Amniotic stem cell (primary cell): ENCODE measurements at places on chromosomes 11 and 22.

DNA sequence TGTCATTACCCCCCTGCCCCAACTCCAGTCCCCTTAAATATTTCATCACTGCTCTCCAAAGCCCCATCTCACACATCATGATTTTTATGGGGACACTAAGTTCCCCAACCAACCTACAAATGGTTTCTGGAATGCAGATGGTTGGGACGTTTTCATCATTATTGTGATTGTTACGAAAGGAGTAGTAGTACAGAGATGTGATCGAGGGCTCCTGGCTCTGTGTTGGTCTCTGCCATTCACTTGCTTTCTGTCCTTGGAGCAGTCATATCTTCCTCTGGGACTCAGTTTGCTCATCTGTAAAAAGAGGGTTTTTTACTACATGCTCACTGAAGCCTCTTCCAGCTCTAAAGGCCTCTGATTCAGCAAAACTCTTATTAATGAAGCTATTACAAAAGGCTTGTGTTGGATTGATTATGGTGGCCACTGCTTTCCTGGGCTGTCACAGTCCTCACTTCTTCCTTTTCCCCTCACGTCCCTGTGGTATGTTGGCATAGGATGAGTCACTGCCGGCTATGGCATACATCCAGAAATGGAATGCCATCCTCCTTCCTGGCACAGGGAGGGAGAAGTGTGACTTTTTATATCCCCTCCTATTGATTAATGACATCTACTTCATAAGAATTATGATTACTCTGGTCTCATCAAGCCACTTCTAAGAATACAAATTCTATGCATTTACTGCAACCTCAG is 593.7 kb downstream of the METTL15 start:
- no peak for DNase-seq

GRCh38 chr11:69394869-69395246 is 86.6 kb upstream of the LINC01488 start:
- no peak for DNase-seq

DNA sequence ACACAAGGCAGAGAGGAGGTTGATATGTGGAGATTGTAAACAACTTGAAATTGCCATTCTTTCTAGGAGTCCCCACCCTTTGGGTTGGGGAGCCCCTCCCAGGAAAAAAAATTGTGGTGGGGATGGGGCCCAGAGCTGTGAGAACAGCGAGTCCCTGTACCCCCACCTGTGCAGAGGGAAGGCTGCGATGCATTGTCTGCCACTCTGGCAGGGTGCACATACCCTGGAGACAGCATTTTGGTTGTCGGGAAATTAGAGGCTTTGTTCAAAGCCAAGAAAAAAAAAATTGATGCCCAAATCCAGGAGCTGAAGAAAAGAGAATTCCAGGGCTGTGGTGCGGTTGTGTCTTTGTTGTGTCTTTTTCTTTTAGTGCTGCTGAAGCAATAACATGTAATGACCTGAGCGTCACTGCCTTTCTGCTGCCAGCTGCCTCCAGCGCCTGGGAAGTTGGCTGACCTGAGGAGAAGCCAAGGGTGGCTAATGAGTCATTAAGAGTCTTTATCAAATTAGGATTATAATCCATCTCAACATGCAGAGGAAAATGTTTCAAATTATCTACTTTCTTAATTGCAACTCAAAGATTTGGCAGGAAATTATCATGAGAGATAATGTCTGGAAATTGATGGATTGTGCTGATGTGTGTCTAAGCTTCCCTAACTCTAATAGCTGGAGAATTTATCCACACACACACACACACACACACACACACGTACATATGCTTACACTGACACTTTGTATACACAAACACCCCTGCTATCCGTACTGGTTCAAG is 8.0 kb upstream of the PKNOX2 start:
- no peak for DNase-seq

DNA sequence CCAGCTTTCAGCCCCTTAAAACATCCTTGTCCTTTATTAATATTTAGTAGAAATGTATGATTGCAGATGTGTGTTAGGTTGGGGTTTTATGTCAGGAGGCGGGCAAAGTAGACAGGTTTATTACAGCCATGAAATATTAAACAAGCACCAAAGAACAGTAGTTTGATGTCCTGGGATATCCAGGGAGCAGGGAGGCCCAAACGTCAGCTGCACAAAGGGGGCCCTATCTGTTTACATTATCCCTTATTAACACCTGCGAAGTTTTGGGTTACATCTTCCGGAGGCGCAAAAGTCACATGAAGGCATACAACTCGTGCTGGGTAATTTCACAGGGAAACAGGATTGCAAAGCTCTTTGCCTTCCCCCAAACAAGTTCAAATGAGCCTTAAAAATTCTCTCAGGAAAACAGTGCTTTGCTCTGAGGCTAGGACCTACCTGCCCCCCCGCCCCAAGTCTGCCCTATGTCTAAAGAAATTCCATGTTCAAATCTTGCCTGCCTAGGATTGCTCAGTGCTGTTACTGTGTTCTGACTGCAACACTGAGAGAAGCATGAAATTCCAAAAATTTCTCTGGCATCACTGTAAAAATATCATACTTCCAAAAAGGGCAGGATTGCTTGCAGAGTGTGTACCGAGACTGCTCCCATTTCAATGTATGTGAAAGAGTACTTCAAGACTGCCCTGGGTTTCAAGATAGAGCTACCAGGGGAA is 8.9 kb downstream of the MN1 start:
- no peak for DNase-seq

DNA sequence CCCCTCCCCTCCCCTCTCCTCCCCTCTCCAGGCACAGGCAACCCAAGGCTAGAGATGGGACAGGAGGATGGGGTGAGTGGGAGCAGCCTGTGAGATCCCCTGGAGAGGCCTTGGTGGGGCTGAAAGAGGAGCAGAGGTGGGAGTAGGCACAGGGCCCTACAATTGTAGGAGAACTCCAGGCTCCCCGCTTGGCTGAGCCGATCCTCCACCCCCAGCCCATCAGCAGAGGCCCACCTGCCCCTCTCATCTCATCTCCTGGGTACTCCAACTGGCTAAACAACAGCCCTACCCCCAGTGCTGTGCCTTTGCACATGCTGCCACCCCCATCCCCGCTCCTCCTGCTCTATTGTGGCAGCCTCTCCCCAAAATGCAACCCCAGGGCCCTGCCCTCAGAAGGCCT is 52.0 kb upstream of the A4GALT start:
- no peak for DNase-seq

- no peak for DNase-seq
These were observed 435.6 kb upstream of the LRRC4C start for GRCh38 chr11:41895081-41895480.

DNA sequence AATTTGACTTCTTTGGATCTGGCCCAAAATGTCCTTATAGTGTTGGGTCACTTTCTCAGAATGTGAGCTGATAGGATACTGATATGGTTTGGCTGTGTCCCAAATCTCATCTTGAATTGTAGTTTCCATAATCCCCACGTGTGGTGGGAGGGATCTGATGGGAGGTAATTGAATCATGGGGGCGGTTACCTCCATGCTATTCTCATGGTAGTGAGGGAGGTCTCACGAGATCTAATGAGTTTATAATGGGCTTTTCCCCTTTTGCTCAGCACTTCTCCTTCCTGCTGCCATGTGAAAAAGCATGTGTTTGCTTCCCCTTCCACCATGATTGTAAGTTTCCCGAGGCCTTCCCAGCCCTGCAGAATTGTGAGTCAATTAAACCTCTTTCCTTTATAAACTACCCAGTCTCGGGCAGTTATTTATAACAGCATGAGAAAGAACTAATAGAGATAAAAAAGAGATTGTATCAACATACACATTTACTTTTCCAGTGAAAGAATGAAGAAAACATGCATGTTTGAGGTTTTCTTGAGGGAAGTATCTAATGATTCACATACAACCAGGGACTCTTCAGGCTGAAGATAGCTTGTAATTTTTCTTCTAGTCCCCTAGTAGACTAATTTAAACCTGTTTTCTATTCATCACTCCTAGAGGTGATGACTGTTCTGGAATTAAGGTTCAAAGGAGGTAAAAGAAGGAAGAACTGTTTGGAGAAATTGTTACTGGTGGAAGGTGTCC is 17.3 kb upstream of the CSTF3 start:
- no peak for DNase-seq

GRCh38 chr11:26199331-26200095 is 132.4 kb upstream of the ANO3 start:
- DNase-seq: no peak

GRCh38 chr22:19105456-19105855 is 16.8 kb downstream of the DGCR2 start:
- DNase-seq: no peak

DNA sequence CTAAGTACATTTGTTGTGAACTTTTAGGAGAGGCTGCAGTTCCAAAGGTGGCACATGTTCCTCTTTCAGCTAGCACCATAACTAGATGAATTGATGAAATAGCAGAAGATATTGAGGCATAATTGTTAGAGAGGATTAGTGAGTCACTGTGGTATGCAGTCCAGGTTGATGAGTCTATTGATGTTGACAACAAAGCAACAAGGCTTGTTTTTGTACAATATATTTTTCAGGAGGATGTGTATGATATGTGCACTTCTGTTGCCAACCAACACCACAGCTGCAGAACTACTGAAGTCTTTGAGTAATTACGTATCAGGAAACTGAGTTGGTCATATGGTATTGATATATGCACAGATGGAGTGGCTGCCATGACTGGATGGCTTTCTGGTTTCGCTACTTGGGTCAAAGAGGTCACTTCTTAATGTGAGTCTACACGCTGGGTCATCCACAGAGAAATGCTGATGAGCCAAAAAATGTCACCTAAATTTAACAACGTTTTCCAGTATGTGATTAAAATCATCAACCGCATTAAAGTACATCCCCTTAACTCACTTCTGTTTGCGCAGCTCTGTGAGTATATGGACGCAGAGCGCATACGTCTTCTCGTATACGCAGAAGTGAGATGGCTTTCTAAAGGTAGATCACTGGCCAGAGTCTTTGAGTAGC is 261.3 kb upstream of the ANO5 start:
- DNase-seq: no peak

GRCh38 chr11:26987731-26988130 is 6.2 kb upstream of the FIBIN start:
- no peak for DNase-seq

DNA sequence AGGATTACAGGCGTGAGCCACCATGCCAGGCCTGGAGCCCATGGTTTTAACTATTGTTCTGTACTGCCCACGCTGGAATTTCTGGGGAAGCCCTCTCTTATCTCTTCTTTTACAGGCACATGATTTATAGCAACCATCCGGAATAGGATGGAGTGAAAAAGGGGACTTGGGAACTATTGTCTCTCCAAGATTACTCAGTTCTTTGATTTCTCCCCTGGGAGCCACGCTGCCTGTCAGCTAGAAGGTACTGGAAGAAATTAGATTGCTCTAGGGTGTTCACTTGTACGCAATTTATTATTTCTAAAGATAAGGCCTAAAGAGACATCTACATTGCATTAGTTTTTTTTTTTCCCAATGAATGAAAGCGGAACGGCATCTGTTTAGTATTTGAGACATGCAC is 65.6 kb upstream of the PTPRJ start:
- DNase-seq: no peak

- DNase-seq: no peak
These were observed 2.1 kb downstream of the NECTIN1 start for GRCh38 chr11:119726585-119727522.

- no peak for DNase-seq
These were observed 38.2 kb downstream of the SHISA8 start for GRCh38 chr22:41876675-41877074.

DNA sequence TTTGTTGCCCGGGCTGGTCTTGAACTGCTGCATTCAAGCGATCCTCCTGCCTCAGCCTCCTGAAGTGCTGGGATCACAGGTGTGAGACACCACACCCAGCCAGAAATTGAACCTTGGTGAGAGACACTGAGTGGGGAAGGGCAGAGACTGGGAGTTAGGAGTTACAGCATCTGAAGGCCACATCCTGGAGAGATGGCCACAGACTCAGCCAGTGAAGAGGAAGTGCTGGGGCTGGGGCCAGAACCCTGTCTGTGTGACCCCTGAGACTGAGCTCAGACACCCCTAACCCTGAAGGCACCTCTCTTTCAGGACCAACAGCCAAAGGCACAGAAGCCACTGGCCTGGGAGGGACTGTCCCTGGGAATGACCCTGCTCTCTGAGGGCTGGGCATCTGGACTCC is 33.8 kb downstream of the TXN2 start:
- no peak for DNase-seq

- DNase-seq: no peak
These were observed 1.9 kb downstream of the OR52H1 start for GRCh38 chr11:5546457-5546856.

- no peak for DNase-seq
These were observed 30.3 kb downstream of the LAYN start for GRCh38 chr11:111570796-111571195.

GRCh38 chr22:19674129-19674928 is 40.0 kb upstream of the SEPTIN5 start:
- no peak for DNase-seq

GRCh38 chr22:29702000-29702930 is 17.5 kb upstream of the CABP7 start:
- no peak for DNase-seq

GRCh38 chr11:11351042-11351586 is 1.9 kb downstream of the CSNK2A3 start:
- DNase-seq: no peak

DNA sequence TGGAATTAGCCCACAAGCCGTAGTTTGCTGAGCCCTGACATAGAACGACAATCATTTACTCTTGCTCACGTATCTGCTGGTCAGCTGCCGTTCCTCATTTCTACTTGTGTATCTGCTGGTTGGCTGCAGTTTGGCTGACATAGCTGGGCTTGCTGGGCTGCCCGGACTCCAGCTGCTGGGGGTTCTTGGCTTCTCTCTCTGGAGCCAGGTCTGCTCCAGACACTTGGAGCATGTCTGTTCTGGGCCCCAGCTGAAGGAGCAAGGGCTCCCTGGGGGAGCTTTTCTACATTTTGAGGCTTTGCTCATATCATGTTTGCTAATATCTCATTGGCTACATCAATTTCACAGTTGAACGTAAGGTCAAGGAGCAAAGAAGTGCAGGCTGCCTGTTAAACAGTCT is 47.3 kb downstream of the PRDM11 start:
- DNase-seq: no peak

DNA sequence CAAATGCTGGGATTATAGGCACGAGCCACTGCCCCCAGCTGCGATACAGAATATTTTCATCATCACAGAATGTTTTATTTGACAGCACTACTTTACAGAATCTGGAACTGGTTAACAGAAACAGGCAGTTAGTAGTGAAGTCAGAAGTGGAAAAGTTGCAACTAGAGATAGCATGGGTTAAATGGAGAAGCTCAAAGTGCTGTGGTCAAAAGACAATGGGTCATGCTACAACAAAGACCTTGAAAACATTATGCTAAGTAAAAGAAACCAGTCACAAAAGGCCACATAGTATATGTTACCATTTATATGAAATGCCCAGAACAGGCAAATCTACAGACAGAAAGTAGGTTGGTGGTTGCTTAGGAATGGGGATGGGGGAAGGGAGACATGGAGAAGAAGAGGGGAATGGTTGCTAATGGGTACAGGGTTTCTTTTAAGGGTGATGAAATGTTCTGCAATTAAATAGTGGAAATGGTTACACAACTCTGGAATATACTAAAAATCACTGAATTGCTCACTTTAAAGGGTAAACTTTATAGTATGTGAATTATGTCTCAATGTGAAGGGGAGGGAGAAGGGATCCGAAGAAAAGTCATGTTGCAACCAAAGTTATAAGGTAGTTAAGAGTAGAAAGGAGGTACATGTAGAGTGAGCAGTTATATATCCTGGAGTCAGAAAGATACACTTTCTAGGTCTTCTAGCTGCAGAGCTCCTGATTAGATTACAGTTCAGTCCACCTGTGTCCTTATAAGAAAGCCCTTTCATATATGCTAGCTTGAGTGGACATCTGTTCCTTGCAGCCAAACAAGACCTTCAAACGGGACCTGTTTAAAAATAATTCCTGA is 46.3 kb upstream of the RAPSN start:
- no peak for DNase-seq
